AG04450 (cell line): ENCODE measurements at places on chromosomes 5 and 9.

DNA sequence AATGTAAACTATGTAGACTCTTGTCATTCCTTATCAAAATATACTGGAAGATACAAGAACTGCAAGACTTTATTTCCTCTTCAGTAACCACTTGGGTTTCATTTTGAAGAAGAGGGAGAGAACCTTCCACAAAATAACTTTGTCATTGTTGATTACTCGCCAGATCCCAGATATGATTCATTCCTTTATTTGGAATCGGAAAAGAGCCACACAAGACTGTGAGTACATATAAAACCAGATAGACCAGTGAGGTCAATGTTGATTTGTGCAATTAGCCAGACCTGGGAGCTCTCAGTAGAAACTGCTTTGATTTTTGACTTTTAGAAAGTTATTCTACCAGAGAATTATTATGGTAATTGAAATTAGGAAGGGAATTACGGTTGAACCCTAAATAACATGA is 146.1 kb downstream of the TMEM167A start:
- no peak for DNase-seq

DNA sequence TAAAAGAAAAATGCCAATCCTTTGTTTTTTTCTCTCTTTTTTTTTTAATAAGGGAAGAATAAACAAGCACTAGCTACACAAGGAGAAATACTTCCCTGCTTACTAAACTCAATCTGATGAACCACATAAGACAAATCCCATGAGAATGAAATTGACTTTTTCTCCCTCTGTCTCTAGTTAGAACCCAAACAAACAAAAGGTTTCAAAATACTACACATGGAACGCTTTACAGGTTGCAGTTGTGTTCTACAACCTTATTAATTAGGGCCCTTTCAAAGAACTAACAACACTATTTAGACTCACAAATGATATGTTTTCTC is 124.5 kb downstream of the PDE4D start:
- no peak for DNase-seq

DNA sequence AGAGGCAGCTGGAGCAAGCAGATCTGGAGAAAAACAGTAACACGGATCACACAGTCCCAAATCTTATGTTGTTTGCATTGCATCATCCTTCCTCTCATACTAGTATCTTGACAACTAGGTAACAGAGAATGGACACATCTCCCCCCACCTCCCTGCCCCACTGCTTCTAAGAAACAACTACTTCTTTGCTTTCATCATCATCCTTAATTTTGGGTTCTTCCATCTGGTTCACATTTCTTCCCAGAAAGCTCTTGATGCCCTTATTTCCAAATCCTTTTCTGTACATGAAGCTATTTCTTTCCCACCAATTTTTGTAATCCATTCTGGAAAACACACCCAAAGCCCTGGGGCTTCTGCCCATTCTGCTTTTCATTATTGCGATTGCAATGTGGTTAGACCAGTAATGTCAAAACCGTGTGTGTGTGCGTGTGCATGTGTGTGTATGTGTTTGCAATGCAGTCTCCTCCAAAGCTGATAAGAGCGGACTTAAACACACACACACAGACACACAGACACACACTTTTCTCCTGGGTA is 254.7 kb upstream of the SLC30A5 start:
- no peak for DNase-seq

- no peak for DNase-seq
Observed at GRCh38 chr9:76426807-76427419, 32.1 kb upstream of the GCNT1 start.

- DNase-seq = no peak
Observed at GRCh38 chr9:108434502-108434901, 421.3 kb downstream of the ACTL7B start.

GRCh38 chr5:135234242-135234641 is 164.8 kb downstream of the MACROH2A1 start:
- DNase-seq = no peak

GRCh38 chr5:170151097-170151831 is 45.6 kb downstream of the FOXI1 start:
- no peak for DNase-seq

DNA sequence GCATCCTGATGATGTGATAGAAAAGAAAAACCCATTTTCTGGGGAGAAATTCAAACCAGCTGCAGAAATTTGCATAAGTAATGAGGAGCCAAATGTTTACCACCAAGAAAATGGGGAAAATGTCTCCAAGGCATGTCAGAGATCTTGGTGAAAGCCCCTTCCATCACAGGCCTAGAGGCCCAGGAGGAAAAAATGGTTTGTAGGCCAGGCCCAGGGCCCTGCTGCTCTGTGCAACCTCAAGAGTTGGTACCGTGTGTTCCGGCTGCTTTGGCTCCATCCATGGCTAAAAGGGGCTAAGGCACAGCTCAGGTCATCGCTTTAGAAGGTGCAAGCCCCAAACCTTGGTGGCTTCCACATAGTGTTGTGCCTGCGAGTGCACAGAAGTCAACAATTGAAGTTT is 543.1 kb downstream of the ZNF608 start:
- no peak for DNase-seq

DNA sequence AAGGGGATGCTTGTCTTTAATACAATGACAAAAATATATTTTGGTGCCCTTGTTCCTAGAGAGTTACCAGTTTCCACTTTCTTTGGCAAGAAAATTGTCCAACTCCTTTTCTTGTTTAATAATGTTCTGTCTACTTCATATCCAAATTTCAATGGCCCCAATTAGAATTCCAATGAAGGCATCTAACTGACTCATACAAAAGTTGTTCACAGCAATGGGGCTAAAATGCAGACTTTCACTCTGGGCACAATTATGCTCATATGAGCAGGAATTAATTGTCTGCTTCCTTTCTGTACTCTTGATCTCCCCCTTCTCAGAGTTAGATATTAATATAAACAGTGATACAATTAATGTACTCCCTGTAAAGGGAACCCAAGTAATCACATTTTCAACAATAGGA is 42.1 kb upstream of the ZNF622 start:
- DNase-seq = no peak

GRCh38 chr9:104278929-104279496 is 184.9 kb downstream of the SMC2 start:
- DNase-seq = no peak

DNA sequence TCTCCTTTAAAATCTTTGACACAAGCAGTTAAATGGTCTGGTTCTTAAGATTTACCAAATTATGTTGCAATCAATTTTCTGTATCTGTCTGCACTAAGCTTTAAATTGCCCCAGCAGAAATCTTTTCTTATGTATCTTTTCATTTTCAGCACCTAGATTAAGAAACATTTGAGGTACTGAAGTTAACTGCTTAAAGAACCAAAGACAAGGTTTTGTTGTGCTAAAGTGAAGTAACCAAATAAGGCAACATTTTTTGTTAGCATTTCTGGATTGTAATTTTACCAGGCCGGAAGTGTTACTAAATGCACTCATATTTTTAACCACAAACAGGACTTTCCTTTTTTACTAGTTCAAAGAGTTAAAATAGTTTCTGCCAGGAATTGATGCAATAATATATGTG is 24.1 kb upstream of the MTAP start:
- DNase-seq = no peak

GRCh38 chr5:73815631-73816030 is 189.6 kb downstream of the ARHGEF28 start:
- DNase-seq = no peak

- no peak for DNase-seq
Observed at GRCh38 chr5:87103616-87104287, 163.9 kb upstream of the RASA1 start.

DNA sequence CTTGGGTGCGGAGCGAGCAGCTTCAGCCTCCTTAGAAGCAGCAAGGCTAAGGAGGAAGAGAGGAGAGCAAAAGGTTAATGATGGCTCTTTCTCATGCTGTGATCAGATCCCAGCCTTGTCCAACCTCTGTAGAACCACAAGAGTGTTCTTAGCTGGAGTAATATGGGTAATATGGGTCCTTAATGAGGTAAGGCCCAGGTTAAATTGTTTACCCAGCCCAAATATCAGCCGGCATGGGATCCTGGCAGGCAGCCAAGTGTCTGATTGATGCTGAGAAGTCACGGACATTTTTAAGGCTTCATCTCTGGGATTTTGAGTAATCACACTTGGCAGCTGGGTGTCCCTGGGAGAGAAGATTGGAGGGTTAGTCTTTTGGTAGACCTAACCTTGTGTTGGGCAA is 32.3 kb downstream of the GLRA1 start:
- no peak for DNase-seq

- DNase-seq = no peak
Observed at GRCh38 chr5:133226186-133226585, 174.4 kb downstream of the HSPA4 start.

DNA sequence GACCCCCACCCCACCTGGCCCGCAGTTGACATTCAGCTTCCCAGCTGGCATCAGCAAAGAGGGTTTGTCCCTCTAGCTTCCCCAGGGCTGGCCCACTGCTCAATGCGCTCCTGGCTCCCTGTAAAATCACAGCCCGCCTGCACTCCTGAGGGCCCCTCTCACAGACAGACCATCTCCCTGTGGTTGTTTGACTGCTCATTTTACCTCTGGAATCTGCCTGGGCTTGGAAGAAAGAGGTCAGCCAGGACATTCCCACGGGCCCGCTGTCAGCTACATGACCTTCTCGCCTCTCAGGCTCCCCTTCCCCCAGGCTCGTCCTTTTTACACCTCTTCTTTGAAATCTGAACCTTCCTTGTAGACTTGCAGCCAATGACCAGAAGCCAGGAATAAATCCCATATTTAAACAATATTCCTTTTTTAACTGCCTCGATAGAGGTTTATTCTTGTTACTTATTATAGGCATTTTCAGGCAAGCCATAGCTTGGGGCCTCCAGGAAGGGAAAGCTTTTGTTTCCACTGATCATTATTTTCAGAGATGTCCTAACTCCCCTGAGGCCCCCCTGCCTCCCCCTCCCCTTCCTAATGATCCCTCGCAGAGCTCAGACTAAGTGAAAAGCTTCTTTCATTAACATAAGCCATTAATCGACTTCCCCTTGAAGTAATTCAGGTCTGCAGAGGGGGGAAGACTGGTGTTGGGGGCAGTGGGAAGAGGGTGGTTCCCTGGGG is 76.3 kb upstream of the IQGAP2 start:
- DNase-seq = no peak

- no peak for DNase-seq
Observed at GRCh38 chr9:114452219-114453165, 52.8 kb downstream of the WHRN start.
